ENCODE measurements at places on chromosomes 1 and 21. TPM values are rescaled to one million over a fixed set of nuclear protein-coding genes. Genes with fewer than 3 reads are reported as not detected.

DNA sequence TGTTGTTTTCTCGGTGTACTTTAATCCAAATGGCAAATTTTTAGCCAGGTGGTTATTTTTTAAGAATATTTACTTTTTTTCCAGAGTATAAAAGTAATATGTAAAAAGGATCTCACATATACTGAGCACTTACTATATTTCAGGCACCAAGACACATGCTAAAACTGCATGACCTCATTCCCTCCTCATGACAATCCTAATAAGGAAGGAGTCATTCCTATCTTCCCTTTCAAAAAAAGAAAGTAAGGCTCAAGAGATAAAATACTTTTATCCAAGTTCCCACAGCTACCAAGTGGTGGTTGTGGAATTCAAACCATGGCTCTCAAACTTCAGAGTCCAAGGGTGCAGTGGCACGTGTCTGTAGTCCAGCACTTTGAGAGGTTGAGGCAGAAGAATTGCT, 19.4 kb downstream of the ATP2B4 start:
- DNase-seq, result no peak

- no peak for DNase-seq
These were observed 180.0 kb upstream of the HMGB4 start for GRCh38 chr1:33683913-33684312.

DNA sequence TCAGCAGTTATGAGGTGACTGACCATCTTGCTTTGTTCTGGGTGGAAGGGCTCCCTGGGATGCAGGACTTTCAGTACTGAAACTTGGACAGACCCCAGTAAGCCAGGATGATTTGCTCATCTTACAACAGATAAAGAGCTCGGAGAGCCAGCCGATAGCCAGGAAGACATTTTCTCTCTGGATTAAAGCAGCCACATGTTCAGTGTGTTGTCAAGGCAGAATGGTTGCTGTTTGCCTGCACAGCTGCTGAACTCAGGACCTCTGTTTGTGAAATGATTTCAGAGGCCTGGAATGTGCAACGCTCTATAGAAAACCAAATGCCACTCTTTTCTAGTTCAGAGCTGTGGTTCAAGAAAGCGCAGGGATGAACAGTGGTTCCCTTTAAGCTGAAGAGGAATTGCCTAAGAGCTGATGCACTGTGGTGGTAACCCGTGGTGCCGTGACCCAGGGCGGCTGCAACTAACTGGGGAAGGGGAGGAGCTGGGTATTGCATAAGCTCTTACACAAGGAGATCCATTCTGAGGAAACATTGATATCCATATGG, 40.7 kb downstream of the CASQ2 start:
- no peak for DNase-seq

- no peak for DNase-seq
These were observed 138.0 kb downstream of the DHRS3 start for GRCh38 chr1:12480041-12480440.

DNA sequence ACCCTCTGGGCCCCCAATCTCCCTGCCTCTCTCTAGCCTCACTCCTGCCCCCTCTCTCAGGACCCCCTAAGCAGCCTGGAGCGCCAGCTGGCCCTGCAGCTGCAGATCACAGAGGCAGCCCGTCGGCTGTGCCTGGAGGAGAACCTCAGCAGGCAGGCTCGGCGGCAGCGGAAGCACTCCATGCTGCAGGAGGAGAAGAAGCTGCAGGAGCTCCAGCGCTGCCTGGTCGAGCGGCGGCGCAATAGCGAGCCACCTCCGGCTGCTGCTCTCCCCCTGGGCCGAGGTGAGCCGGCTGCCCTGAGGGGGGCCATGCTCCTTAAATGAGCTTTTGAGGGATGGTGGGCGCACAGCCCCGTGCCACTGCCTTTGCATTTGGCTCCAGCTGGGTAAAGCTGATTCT, 6.2 kb downstream of the INAVA start:
- DNase-seq, result no peak

DNA sequence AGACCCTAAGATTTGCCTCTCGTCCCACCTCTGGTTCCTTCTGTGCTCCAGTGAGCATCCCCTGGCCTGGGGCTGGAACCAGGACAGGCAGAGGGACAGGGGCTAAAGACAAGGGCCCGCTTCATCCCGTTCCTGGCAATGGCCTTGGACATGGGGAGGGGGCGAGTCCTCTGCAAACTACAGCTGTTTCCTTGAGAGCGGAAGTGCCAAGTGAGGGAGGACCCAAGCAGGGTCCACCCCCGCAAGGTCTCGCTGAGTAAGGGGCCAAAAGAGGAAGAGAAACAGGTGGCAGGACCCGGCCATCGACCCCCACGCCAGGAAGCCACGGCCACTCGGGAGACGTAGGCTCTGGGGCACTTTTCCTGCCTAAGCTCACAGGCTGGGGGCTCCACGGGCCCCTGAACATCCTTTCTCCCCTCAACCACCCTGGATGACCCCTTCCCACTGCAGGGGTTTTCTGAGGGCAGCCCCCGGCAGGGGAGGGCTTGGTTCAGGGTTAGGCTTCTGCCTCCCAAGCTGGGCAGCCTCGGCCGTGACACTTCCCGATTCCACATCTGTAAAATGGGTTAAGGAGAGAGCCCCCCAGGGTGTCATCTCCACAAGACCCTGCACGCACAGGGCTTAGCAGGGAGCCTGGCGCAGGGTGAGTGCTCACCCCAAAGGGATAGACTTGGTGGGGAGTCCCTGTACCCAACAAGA, 17.9 kb upstream of the PLEKHG5 start:
- no peak for DNase-seq

- peak; percentile 67 for DNase-seq
These were observed 138.6 kb upstream of the JUN start for GRCh38 chr1:58922302-58923089.

DNA sequence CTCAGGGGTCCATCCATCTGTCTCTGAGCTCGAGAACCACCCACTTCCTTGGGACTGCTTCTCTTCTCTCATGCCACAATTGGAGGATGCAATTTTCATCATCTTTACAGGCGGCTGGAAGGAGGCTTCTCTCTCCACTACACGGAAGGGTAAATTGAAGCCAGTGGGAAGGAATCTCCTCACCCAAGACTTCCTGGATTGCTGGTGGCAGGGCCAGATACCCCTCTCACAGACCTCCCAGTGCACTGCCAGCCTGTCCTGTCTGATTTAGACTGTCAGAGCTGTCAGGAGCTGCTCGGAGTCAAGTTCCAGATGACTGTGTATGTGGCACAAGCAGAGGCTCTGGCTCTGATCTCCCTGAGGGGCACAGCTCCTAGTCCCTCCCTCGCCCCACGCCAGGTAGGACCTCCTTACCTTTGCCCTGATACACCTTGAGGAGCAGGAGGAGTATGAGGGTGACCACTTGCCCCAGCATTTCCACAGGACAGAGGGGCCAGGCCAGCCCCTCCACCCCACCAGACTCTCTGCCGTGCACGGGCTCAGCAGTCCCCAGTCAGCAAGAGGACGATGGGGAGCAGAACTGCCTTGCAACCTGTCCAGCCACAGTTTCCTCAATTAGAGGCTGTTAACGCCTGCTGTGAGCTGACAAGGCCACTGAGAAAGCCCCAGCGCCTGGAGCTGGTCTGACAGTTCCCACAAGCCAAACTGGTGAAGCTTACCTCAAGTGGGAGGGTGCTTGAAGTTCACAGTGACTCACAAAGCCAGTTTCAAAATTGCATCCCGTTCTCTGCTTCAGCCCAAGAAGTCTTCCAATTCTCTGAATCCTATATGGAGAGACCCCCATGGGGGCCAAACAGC, at the start of gene CD244:
Gene CD244 (minus strand): TSS at position 685 of the 858 bp plus-strand sequence. CDS start 210 bp downstream, at position 475.
- no peak for DNase-seq

- no peak for DNase-seq
These were observed 79.1 kb upstream of the VAMP3 start for GRCh38 chr1:7692005-7692404.

Gene NBPF15
- total RNA-seq, result 121 TPM

Gene TRABD2B
- not detected for total RNA-seq

Gene PLA2G4A
- total RNA-seq, result not detected

Measured in naive thymus-derived CD8-positive, alpha-beta T cell (primary cell).